ENCODE measurements at places on chromosomes 11 and 22. TPM values are rescaled to one million over a fixed set of nuclear protein-coding genes. Genes with fewer than 3 reads are reported as not detected.

GRCh38 chr11:21861314-21861713 lies 331.6 kb upstream of the ANO5 start:
- H3K27ac ChIP-seq, result no peak overlapping the region
- H3K4me1 ChIP-seq, result no peaks in the 10 kb centered on the region
- no peaks in the 10 kb centered on the region for H3K36me3 ChIP-seq
- H3K27me3 ChIP-seq, result no peaks in the 10 kb centered on the region
- H3K4me3 ChIP-seq, result no peak overlapping the region
- DNase-seq, result no peak

- H3K4me3 ChIP-seq, result no peak overlapping the region
- H3K4me1 ChIP-seq, result no peaks in the 10 kb centered on the region
- no peaks in the 10 kb centered on the region for H3K27me3 ChIP-seq
- DNase-seq, result no peak
- no peaks in the 10 kb centered on the region for H3K36me3 ChIP-seq
These were observed 150.3 kb downstream of the LRRC4C start for GRCh38 chr11:41309111-41309522.

- no peak overlapping the region for H3K27ac ChIP-seq
- no peaks in the 10 kb centered on the region for H3K4me1 ChIP-seq
- H3K4me3 ChIP-seq, result no peak overlapping the region
- H3K36me3 ChIP-seq, result peaks cover 2% of the 10 kb centered on the region
- DNase-seq, result no peak
These were observed 127.2 kb upstream of the ALX4 start for GRCh38 chr11:44437122-44437521.

GRCh38 chr11:2771758-2772466 lies 72.1 kb upstream of the KCNQ1OT1 start:
- no peak overlapping the region for H3K4me3 ChIP-seq
- DNase-seq, result peak; percentile 13
- H3K27me3 ChIP-seq, result peaks cover 12% of the 10 kb centered on the region
- peaks cover 23% of the 10 kb centered on the region for H3K4me1 ChIP-seq
- H3K27ac ChIP-seq, result no peak overlapping the region

The MUC2 gene
- total RNA-seq, result not detected

GRCh38 chr11:10478574-10479550 lies 23.8 kb downstream of the AMPD3 start:
- no peak overlapping the region for H3K4me3 ChIP-seq
- H3K4me1 ChIP-seq, result peaks cover 4% of the 10 kb centered on the region
- H3K36me3 ChIP-seq, result peaks cover 28% of the 10 kb centered on the region
- DNase-seq, result no peak

- H3K36me3 ChIP-seq, result peaks cover 67% of the 10 kb centered on the region
- no peak overlapping the region for H3K4me3 ChIP-seq
- no peaks in the 10 kb centered on the region for H3K27me3 ChIP-seq
- peaks cover 19% of the 10 kb centered on the region for H3K4me1 ChIP-seq
These were observed 30.2 kb downstream of the PPARA start for GRCh38 chr22:46180370-46181137.
